GM13976 (cell line): ENCODE measurements at places on chromosomes 6 and 20.
A peak's percentile ranks its signal among the peaks of the same experiment; 100 is the strongest.

DNA sequence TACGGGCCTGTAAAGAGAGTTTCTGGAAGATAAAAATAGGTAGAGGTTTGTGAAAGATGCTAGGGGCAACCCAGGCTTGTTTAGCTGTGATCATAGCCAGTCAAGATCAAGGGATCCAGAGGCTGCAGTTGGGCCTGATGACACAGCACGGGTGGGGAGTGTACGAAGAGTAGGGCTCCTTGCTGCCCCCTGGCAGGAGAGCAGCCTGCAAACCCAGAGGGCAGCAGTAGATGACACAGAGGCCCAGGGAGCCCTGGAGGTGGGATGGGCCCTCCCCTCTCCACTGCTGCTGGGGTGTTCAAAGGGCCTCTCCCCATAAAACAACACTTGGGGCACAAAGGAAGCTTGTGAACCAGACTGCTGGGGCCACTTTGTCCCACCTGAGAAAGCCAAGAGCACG, 47.2 kb downstream of the VEGFA start:
- no peak for DNase-seq

DNA sequence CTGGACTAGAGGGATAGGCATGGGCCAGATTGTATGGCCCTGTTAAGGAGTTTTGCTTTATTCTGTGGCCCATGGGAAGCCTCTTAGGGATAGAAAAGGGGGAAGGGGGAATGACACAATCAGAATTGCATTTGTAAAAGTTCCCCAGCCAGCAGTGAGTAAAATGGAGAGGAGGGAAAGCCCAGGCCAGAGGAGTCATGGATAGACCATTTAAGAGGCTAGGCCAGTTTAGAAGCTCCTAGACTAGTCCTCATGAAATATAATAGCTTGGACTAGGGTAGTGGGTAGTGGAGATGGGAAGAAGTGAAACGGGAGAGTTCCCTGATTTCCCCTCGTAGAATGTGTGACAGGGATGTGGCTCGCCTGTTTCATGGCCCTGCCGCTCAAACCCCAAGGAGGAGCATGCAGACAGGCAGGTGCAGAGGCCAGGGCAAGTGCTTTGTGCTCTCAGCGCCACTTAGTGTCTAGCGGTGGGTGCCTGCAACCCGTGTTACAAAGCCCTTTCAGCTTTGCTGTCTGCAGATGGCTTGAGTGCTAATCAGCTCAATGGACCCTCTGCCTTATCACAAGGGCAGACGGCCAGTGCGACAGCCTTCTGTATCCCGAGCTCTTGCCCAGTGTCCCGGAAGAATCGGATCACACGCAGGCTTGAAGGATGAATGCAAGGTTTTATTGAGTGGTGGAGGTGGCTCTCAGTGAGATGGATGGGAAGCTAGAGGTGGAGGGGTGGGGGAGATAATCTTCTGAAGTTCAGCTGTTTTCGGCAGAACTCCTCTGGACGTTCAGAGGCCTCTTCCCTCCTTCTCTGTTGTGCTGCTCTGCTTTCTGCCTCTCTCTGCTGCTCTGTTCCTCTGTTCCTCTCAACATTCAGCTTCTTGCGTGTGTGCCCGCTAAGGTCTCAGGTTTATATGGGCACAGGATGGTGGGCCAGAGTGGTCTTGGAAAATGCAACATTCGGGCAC, 141.1 kb downstream of the CEP57L1 start:
- peak; percentile 36 for DNase-seq

DNA sequence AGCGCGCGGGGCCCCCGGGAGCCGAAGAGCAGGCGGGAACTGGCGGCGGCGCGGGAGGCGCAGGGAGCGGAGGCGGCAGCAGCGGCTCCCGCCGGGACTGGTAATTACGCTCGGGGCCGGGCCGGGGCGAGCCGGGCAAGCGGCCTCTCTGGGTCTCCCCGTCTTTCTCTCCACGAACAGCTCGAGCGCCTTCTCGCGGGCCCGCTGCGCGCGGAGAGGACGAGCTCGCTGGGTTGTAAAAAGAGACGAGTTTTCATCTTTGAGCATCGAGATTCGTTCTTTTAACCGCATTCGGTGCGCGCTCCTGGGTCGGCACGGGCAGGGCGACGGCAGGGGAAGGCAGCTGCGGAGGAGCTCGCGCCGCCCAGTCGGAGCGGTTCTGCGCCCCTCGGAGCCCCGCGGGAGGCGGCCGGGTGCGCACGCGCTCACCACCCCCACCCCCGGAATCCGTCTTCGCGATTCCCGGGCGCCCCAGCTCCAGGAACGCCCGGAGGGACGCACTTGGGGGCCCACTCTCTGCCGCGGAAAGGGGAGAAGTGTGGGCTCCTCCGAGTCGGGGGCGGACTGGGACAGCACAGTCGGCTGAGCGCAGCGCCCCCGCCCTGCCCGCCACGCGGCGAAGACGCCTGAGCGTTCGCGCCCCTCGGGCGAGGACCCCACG, 38.0 kb downstream of the YTHDF1 start:
- no peak for DNase-seq

GRCh38 chr6:81088145-81088544, 664.3 kb downstream of the TENT5A start:
- no peak for DNase-seq

DNA sequence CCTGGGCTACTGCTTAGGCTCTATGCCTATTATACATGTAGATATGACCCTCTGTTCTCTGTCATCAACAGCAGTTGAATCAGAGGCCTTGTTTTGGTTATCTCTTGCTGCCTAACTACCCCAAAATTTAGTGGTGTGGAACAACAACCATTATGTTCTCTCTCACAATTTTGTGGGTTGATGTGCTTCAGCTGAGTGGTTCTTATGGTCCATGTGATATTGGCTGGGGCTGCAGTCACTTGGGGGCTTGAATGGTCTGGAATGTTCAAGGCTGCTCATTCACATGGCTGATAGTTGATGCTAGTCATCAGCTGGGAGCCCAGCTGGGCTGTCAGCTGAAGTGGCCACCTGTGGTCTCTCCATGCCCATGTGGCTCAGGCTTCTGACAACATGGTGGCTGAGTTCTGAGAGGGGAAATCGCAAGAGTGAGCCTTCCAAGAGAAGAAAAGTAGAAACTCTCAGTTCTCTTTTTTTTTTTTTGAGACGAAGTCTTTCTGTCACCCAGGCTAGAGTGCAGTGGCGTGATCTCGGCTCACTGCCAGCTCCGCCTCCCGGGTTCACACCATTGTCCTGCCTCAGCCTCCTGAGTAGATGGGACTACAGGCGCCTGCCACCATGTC, 47.8 kb downstream of the SHLD1 start:
- peak; percentile 61 for DNase-seq

- DNase-seq = no peak
These were observed 9.4 kb downstream of the PCK1 start for GRCh38 chr20:57570145-57570850.

- DNase-seq = peak; percentile 15
These were observed 15.7 kb downstream of the RNASET2 start for GRCh38 chr6:166940643-166941068.

DNA sequence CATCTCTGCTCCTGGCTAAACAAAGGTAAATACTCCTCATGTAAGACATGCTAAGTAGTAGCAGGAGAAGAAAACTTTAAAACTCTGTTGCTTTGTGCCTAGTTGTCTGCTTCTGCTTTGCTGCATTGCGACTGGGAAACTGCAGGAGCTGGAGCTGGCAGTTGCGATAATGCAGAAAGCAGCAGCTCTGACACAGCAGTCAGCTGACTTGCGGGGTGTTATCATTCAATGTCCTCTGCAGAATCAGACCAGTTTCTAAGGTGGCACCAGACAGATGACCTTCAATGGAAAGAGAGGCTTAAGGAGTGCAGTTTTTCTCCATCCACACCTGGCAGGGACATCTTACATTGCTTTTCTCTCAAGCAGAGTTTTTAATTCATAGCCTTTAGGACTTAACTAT, 69.9 kb upstream of the SOX4 start:
- DNase-seq = no peak

- DNase-seq = no peak
These were observed 47.4 kb downstream of the SRC start for GRCh38 chr20:37393196-37393862.
